ENCODE measurements at places on chromosomes 3 and 15.

GRCh38 chr3:104353951-104354350 lies 1012.8 kb upstream of the ALCAM start:
- no peak for DNase-seq

GRCh38 chr3:104460477-104461406 lies 906.0 kb upstream of the ALCAM start:
- DNase-seq, result no peak

GRCh38 chr3:115652738-115653137 lies 29.4 kb downstream of the GAP43 start:
- DNase-seq, result no peak

GRCh38 chr3:186108106-186108940 lies 566 bp downstream of the ETV5 start:
- DNase-seq, result no peak

DNA sequence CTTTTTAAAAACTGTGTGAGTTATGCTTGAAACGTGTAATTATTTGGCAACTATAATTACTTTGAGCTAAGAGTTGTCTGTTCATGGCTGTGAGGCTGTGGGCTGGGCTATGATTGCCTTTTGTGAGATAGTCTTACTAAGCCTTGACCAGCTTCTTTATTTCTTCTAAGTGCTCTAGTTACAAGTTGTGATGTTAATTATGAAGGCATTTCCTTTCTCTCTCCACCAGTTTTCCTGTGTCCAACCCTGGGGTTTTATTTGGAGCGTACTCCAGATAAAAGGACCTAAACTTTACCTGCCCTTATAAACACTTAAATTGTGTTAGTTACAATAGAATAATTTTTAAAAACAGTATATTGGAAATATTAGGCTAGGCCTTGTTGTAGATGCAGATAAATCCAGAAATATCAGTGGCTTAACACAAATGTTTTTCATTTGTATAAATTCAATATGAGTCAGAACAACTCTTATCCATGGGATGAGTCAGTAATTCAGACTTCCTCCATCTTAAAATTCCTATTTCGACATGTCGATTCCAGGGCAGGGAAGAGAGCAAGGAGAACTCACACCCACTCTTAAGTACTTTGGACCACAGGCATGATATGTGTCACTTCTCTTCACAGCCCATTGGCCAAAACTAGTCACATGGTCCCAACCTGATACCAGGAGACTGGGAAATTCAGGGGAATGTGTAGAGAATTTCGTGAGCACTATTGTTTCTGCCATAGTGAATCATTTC lies 17.0 kb downstream of the TMEM62 start:
- no peak for DNase-seq

DNA sequence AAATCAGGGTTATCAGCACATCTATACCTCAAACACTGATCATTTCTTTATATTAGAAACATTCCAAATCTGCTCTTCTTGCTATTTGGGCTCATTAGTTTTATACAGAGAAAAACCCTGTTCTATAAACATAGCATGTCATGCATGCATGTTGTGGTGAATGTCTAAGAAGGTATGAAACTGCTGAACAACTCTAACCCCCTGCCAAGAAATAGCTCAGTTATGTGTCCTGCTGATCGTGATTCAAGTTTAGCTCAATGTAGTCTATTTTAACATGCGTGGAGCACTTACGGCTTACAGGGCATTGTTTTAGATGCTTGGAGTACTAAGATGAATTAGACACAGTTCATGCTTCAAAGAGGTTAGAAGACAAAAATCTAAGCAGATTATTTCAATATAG lies 35.8 kb downstream of the MYH15 start:
- no peak for DNase-seq

DNA sequence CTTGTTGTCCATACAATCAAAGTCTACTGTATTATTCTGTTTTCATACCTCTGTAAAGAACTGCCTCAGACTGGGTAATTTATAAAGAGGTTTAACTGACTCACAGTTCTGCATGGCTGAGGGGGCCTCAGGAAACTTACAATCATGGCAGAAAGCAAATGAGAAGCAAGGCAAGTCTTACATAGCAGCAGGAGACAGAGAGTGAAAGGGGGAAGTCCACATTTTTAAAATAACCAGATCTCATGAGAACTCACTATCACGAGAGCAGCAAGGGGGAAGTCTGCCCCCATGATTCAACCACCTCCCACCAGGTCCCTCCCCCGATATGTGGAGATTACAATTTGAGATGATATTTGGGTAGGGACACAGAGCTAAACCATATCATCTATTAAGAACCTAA lies 724.6 kb upstream of the CBLB start:
- DNase-seq, result no peak

DNA sequence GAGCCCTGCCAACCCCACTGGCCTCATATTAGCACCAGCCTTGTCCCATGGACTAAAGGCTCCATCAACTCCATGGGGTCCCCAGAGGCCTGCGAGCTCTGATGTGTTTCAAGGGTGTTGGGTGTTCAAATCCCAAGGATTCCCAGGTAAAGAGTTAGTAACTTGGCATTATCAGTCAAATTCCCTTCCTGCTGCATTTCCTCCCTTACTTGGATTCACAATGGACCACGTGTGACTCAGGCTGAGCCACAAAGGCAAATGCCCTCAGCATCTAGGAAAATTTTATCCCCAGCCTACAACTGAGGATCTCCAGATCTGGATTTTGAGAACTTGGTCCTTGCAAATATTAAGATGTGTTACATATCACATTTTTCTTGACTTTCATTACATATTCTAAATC lies 58.8 kb downstream of the GADL1 start:
- no peak for DNase-seq

DNA sequence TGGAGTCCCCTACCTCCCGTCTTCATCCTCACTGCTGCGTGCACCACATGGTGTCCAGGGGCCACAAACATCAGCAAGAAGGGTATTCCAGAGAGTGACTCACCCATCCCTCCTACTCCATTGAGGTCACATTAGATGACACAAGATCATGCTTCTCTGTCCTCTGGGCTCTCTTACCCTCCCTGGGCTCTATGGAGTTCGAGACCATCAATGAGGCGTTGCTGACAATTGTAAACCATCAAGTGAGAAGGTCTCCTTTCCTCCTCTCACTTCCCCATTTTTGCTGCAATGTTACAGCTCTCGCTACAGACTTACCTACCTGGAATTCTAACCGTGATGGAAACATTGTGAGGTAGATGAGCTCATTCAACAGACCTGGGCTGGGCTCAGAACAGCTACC lies 51.7 kb downstream of the HMCES start:
- DNase-seq, result no peak

GRCh38 chr3:140007081-140007480 lies 72.1 kb downstream of the CLSTN2 start:
- DNase-seq, result no peak

GRCh38 chr3:14598143-14598569 lies 53.4 kb upstream of the CCDC174 start:
- DNase-seq, result no peak

GRCh38 chr3:144273601-144274000 lies 302.0 kb downstream of the DIPK2A start:
- no peak for DNase-seq

DNA sequence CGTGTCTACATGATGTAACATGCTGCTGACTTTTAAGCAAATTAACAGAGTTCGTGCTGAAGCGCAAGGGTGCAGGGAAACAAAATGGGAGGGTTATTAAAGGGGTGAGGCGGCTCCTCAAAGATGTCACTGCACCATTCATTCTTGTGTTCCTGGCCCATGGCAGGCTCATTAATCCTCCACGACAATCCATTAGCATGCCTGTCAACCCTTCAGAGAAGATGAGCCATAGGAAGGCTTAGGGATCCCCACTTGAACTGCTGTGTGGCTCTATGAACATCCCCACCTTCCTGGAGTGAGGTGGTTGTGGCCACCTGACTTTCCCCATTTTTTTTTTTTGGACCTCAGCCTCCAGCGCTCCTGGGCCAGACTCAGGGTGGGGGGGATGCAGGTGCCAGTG lies 45.8 kb downstream of the IGF1R start:
- DNase-seq, result no peak

GRCh38 chr3:189806171-189806951 lies 175.2 kb downstream of the TP63 start:
- DNase-seq, result no peak

DNA sequence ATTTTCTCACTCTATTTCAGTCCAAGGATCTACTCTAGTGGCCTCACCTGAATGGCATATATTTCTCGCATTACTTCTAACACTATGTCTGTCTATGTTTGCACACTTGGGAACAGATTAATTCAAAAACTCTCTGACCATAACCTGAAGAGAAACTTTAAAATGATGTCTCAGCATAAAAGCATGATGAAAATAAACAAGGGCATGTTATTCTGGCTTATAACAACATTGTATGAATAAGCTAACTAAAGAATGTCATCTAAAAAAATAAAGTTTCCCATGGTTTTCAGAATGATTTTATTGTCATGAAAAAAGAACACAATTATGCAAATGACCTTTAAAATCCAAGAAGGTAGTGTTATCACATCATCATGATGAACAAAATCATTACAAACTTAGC lies 85.5 kb upstream of the ROBO2 start:
- DNase-seq, result no peak

DNA sequence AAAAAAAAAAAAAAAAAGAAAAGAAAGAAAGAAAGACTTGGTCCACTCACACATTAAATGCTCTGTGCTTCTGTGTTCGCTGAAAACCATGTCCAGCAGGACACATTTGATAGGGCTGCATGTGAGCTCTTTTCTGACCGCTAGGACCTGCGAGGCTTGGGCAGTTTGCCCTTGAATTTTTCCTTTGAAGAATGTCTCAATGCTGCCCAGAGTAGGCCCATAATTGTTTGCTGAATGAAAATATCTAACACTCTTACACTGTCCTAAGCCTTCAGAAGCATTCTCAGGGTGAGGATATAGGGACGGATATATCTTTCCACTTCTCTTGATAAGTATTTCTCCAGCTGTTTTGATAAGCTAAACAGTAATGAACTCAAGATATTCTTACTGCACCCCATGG lies 6.0 kb downstream of the KIF9 start:
- DNase-seq, result no peak

- DNase-seq, result no peak
These were observed 56.8 kb downstream of the TFG start for GRCh38 chr3:100766069-100766468.

GRCh38 chr3:168864107-168865021 lies 768.6 kb upstream of the GOLIM4 start:
- DNase-seq, result no peak

DNA sequence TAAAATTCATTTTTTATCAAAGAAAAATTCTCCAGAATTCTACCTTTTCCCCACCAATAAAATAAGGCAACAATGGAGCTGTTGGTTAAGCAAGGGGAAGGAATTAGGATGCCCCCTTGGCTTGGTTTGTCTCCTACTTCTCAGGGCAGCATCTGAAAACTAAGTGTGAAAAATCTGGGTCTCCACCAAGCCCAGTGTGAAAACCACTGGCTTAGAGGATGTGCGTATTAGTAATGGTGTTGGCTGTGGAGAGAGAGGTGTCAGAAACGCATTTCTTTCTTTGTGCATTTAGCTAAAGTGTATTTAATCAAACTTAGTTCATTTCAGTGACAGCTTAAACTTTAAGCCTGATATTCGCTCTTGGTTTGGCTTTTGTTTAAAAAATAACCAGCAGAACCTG lies 662.7 kb downstream of the MCTP2 start:
- DNase-seq, result no peak

GRCh38 chr3:32143849-32144757 lies 37.7 kb downstream of the GPD1L start:
- DNase-seq, result no peak

GRCh38 chr3:153599685-153600084 lies 437.7 kb downstream of the RAP2B start:
- no peak for DNase-seq

- DNase-seq, result no peak
These were observed 106.3 kb upstream of the BFSP2 start for GRCh38 chr3:133293397-133294110.

GRCh38 chr3:141391991-141392316 lies 23.6 kb downstream of the ZBTB38 start:
- DNase-seq, result no peak

DNA sequence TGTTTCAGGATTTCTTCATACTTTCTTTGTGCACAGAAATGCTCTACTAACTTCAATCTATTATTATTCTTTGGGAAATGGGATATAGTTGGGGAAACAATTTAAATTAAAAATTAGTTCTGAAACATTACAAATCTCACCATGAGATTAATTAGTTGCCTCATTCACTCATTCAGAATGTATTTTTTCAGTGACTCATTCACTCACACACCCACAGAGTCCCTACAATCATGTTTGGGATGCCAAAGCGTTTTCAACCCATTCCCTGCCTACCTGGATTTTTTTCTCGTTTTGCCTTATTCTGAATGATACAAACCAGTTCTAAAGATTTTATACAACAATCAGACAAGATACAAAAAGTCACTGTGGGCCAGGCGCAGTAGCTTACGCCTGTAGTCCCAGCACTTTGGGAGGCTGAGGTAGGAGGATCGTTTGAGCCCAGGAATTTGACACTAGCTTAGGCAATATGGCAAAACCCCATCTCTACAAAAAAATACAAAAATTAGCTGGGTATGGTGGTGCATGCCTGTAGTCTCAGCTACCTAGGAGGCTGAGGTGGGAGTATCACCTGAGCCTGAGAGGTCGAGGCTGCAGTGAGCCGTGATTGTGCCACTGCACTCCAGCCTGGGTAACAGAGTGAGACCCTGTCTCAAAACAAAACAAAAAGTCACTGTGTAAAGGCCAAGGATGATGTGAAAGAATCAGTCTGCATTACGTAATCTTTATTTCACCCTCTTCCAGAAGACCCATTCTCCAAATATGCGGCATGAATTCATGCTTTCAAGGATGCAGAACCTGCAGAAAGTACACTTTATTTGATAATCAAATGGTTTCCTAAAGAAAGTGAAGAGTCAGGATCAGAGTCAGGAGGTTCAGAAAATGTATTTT lies 34.8 kb upstream of the ARHGEF3 start:
- no peak for DNase-seq

GRCh38 chr3:16362770-16363169 lies 97.8 kb downstream of the OXNAD1 start:
- DNase-seq, result no peak

DNA sequence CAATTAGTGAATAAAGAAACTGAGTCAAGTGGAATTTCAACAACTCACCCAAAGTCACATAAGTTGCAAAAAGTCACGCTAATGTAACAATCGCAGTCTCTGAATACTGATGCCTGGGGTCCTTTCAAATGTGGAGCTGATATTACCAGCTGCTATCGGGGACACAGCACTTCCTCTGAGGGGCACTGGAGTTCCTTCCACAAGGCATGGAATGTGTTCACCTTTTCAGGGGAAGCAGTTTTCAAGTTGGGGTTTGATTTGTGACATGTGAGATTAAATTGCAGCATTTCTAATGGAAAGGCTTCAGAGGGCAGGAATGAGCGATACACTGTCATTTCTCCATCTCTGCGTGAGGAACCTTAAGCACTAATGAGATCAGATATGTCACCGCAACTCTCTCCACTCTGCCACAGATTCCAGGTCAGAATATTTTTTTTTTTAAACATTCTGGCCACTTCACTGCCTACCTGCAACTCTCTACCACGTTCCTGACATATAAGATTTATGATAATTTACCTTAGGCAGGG lies 807.2 kb upstream of the CFAP20DC start:
- no peak for DNase-seq

All from cortex of kidney (tissue), 1 donor.